Muscle of leg (tissue), 16 donors: ENCODE measurements at places on chromosomes 2 and 18. TPM values are rescaled to one million over a fixed set of nuclear protein-coding genes. Genes with fewer than 3 reads are reported as not detected.

GRCh38 chr2:128502200-128502599 is 183.5 kb upstream of the HS6ST1 start:
- no peak for DNase-seq

- DNase-seq = no peak
Measured at GRCh38 chr2:173669271-173669853, 295.8 kb downstream of the SP3 start.

GRCh38 chr2:231146665-231147064 is 21.8 kb upstream of the HTR2B start:
- DNase-seq = no peak

The NPHP1 gene
- 5.5 TPM for polyA plus RNA-seq
